ENCODE measurements at places on chromosomes 3 and 15. TPM values are rescaled to one million over a fixed set of nuclear protein-coding genes. Genes with fewer than 3 reads are reported as not detected.

LDHAL6B gene
- not detected for total RNA-seq

SLC51B gene
- 10.3 TPM for total RNA-seq

CHRD gene
- 0.12 TPM for total RNA-seq

KNL1 gene
- 6.5 TPM for total RNA-seq

WDR93 gene
- 0.28 TPM for total RNA-seq

SLC12A8 gene
- total RNA-seq, result 1.6 TPM

EEF1AKMT4 gene
- 13.2 TPM for total RNA-seq

SHF gene
- total RNA-seq, result 0.76 TPM

RHCG gene
- 35.8 TPM for total RNA-seq

HESX1 gene
- 0.23 TPM for total RNA-seq

RETNLB gene
- not detected for total RNA-seq

IMPDH2 gene
- total RNA-seq, result 154 TPM

PYDC2 gene
- not detected for total RNA-seq

UBE2E2 gene
- total RNA-seq, result 34.4 TPM
